T-helper 2 cell (primary cell): ENCODE measurements at places on chromosomes 16 and 17.

- no peak for DNase-seq
These were observed 956 bp upstream of the IST1 start for GRCh38 chr16:71894229-71894920.

DNA sequence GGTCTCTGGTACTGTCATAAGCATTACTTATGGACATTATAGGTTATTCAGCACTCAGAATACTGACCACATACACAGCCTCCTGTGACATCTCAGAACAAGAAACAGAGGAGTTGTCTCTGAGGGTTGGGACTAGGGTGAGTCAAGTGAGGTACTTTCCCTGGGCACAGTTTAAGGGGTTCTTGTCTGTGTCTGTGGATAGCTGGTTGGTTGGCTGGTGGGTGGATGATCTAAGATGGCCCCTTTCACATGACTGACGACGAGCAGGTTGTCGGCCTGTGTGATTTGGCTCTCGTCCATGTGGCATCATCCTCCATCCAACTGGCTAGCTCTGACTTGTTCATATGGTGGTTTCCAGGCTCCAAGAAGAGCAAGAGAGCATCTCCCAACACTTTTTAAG, 163.9 kb downstream of the PRKCB start:
- no peak for DNase-seq

- DNase-seq = no peak
These were observed 2.0 kb downstream of the TMEM208 start for GRCh38 chr16:67228905-67229304.

DNA sequence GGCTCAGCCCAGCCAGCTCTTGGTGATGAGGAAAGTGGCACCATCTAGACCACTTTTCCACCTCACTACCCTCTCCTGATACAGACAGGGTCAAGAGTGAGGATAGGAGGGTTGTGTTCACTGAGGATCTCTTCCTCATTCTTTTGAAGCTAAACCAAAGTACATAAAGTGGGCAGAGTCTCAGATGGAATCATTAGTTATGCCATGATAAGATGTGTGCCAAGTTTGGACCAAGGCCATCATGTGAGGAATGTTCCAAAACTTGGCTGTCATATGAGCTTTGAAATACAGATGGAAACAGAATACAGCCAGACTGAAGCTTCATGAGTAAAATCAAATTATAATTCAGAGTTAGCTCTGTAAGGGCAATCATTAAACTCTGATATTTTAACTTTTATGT, 37.2 kb downstream of the ACSM1 start:
- DNase-seq = no peak

DNA sequence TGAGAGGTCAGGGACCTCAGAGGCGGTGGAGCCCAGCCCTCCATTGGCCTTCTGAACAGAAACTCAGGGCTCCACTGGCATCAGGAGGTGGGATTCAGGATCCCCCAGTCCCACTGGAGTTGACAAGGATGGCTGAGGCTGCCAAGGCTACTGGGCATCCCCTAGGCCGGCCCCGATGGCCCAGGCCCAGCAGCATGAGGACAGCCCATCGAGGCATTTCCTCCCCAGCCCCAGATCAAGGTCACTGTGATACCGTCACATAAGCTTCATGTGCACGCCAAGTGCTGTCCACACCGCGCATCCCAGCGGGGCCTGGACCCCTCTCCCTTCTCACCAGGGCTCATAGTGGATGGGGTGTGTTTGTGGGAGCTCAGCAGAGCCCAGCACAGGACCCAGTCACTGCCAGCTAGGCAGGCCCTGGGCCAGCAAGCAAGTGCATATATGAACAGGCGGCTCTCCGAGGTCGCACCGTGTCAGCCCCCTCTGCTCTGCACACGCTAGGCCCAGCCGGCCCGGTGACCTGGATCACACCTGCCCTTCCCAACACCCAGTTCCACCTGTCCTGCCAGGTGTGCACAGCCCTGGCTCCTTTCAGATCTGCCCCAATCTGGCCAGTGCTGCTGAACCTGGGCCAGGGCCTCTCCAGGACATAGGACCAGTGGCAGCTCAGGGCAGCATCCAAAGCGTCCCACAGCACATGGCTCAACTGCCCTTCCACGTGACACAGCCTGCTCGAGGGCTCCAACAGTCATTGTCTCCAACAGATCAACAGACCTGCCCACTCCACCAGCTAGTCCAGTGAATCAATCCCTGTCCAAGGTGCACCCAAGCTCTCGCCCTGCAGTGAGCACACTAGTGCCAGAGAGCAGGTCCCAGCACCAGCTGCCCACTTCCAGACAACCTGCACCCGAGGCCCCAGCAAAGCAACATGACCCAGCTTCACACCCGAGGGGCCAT, 32.8 kb upstream of the RASD1 start:
- DNase-seq = no peak

GRCh38 chr16:58264961-58265479, 29.8 kb downstream of the PRSS54 start:
- DNase-seq = no peak

- no peak for DNase-seq
These were observed 16.5 kb downstream of the XYLT1 start for GRCh38 chr16:17454162-17454730.

- DNase-seq = no peak
These were observed 9.1 kb upstream of the TMEM92 start for GRCh38 chr17:50265212-50265611.

- DNase-seq = no peak
These were observed 58.1 kb upstream of the CBFA2T3 start for GRCh38 chr16:89034971-89035668.

DNA sequence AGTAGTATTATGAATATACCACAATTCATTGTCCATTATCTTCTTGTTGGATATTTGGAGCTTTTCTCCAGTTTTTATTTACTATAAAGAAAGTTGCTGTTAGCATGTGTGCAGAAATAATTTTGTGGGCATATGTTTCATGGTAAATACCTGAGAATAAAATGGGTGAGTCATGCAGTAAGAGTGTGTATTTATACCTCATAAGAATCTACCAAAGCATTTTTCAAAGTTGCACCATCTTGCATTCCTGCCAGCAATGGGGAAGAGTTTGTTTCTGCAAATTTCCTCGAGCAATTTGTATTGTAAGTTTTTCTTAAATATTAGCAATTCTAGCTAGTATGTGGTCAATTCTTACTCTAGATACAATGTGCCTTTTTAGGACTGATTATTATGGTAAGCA, 7.9 kb upstream of the MON1B start:
- DNase-seq = no peak

DNA sequence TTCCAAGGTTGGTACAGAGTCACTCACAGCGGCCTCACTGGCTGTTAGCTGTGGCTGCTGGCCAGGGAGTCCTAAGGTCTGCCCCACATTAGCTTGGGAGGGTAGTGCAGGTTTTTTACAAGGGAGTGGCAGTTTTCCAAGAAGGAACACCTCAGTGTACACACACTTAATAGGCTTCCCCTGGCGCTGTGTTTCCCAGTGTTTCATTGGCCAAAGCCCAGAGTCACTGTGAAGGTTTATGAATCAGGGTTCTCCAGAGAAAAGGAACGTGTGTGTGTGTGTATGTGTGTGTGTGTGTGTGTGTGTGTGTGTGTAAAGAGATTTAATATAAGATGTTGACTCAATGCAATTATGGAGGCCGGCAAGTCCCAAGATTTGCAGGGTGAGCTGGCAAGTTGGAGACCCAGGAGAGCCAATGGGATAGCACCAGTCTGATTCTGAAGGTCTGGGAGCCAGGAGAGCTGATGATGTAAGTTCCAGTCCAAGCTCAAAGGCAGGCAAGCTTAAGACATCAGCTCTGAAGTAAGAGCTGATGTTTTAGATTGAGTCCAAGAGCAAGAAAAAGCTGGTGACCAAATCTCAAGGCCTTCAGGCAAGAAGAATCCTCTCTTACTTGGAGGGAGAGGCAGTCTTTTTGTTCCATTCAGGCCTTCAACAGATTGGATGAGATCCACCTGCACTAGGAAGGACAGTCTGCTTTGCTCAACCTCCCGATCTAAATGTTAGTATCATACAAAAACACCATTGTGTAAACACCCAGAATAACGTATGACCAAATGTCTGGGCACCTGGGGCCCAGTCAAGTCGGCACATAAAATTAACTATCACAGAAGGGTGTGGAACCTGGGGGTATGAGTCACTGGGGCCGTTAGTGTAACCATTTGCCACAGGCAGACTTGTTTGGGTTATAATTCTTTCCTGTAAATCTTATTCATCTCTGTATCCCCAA, 206.8 kb downstream of the PRKCA start:
- no peak for DNase-seq

- no peak for DNase-seq
These were observed 399 bp downstream of the STX1B start for GRCh38 chr16:31009894-31010584.

DNA sequence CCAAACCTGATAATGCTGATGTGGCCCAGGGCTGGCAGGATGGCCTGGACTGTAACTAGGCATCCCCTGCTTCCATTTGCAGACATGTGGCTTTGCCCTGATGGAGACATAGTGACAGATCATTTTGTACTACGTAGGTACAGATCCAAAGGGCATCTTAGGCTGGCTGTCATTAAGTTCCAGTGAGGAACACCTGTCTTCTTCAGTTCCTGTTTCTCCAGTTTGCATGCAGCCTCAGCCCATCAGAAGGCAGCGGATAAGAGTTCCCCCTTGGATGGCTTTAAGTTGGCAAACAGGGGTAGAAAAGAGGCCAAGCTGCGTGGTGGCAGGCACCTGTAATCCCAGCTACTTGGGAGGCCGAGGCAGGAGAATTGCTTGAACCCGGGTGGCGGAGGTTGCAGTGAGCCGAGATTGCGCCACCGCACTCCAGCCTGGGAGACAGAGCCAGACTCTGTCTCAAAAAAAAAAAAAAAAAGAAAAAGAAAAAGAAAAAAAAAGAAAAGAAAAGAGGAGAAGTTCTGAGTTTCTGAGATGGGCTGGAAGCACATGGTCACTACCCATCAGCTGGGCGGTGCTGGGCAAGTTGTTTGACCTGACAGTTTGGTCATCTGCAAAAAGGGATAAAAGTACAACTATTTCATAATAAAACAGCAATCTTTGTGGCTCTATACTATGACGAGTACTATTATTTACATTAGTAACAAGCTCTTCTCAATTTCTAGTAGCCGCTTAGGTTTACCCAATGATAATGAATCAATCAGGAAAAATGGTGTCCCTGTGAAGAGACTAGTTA, 42.7 kb downstream of the CPPED1 start:
- DNase-seq = no peak

GRCh38 chr16:48153774-48154173, 2.0 kb downstream of the ABCC12 start:
- DNase-seq = no peak

DNA sequence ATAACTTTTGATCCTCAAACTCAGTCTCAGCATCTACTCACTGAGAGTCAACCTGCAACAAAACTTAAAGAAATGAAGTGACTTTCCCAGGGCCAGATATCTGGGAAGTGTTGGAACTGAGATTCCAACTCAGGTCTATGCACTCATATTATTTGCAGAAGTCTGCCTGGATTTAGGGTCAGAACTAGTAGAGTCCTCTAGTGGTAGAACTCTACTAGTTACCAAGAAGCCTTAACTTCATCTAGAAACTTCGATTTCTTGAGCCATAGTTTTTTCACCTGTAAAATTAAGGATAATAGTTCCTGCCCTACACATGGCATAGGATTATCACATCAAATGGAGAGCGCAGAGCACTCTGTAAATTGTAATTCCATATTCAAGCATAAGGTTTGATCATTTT, 23.4 kb upstream of the KRT24 start:
- DNase-seq = peak; percentile 8

GRCh38 chr17:82081966-82082365, 16.1 kb downstream of the FASN start:
- DNase-seq = no peak

DNA sequence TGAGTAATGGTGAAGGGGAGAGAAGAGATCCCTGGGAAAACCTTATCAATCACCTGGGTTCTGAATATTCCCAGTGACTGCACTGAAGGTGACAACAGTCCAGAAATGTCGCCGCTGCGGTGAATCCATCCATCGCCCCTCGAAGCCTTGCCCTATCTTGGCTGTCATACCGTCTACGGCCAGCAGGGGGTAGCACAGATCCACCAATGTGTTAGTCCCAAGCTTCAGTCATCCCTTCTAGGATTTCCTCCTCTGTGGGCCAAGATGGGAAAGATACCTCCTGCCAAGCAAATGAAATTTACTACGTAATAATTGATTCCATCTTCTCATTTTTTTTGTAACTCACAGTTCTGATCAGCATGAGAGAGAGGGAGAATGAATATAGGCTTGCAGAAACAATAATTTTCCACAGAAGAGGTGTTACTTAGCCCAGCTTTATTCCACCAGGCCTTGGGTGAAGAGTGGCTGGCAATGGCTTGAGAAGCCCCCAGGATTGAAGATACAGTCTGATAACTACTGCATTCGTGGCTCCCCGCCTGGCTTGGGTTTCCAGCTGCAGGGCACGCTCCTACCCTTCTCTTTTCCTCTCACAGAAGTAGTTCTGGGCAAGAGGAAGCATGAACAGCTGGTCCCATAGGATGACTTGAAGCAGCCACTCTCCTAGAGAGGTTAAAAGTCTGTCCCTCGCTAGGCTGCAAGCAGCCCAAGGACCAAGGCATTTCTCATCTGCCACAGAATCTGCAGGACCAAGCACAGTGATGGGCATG, 2.6 kb upstream of the FMNL1 start:
- DNase-seq = peak; percentile 68

DNA sequence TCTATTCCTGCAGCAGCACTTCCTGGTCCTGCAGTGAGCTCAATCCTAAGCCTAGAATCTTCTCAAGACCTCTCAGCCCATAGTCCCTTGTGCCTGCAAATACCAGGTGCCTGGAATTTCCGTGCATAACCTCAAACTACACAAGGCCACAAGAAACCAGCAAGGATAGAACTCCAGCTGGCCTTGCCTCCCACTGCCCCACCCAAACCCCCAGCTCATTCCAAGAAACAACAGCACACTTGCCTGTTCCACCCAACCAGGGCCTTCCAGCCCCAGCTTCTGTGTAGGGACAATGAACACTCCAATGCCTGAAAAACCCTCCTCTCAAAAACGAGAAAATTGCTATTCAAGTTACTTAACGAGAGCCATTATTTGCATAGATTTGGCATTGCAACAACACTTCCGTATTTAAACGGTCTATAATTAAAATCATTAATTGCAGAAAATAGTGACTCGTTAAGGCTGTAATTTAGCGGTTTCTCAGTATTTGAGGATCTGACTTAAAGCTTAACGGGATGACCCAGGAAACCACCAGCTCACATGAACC, 147.0 kb downstream of the C16orf78 start:
- no peak for DNase-seq
